ENCODE measurements at places on chromosomes 12 and 14. TPM values are rescaled to one million over a fixed set of nuclear protein-coding genes. Genes with fewer than 3 reads are reported as not detected.

DNA sequence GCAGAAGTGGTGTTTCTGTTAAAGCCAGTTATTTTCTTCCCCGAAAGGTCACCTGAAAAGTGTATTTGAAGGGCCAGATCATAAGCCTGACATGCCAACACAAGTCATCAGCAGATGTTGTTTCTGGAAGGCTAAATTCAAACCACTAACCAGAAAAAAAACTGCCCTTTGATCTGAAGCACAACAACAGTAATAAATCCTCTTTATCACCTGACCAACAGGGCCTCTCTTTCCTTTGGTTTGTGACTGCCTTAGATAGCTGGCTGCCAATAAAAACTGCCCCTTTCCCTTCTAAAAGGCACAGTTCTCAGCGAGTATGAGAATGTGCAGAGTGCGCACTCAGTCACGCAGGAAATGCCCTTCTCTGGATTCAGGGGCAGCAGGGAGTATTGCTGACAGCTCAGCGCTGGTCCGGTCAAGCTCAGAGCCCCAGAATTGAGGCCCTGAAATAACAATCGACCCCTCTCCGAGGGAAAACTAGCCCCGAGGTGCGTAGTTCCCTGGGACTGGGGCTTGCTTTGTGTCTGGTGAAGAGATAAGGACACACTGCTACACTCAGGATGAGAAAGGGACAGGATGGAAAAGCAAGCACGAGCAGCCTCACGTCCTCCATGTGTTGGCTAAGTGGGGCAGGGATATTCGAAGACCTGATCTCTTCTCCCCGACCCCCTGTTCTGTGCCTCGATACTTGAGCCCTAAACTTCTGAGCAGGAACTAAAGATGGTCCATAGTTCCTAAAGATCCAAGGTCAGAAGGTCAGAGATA lies 184.2 kb upstream of the GZMB start:
- peaks cover 21% of the 10 kb centered on the region for H3K27me3 ChIP-seq
- DNase-seq = no peak
- no peak overlapping the region for H3K4me3 ChIP-seq
- no peaks in the 10 kb centered on the region for H3K4me1 ChIP-seq
- no peak overlapping the region for H3K27ac ChIP-seq
- no peaks in the 10 kb centered on the region for H3K36me3 ChIP-seq

GRCh38 chr14:62369919-62370560 lies 607.8 kb downstream of the SNAPC1 start:
- H3K4me3 ChIP-seq = no peak overlapping the region
- H3K36me3 ChIP-seq = no peaks in the 10 kb centered on the region
- no peak for DNase-seq

- no peaks in the 10 kb centered on the region for H3K4me1 ChIP-seq
- H3K27me3 ChIP-seq = no peaks in the 10 kb centered on the region
- no peaks in the 10 kb centered on the region for H3K36me3 ChIP-seq
- no peak within 1 kb of the TSS for H3K4me3 ChIP-seq
Measured at GRCh38 chr12:91057368-91058165, at the start of gene KERA. KERA (minus strand) TSS chr12:91058024; CDS start chr12:91056281, 1,743 bp downstream.

C12orf50 gene
- 0.12 TPM for total RNA-seq

GRCh38 chr14:86168371-86168770 lies 638.4 kb downstream of the FLRT2 start:
- no peak overlapping the region for H3K27ac ChIP-seq
- no peaks in the 10 kb centered on the region for H3K4me1 ChIP-seq
- DNase-seq = no peak
- no peaks in the 10 kb centered on the region for H3K27me3 ChIP-seq
- peaks cover 2% of the 10 kb centered on the region for H3K36me3 ChIP-seq
- no peak overlapping the region for H3K4me3 ChIP-seq

SOAT2 gene
- total RNA-seq = 2.2 TPM

TMEM30B gene
- total RNA-seq = 2.2 TPM

All from activated T-cell treated with anti-CD3 and anti-CD28 coated beads, Interleukin-2, amount 50 U/mL, for 72 hours (primary cell).